ENCODE measurements at places on chromosomes 5 and 9. TPM values are rescaled to one million over a fixed set of nuclear protein-coding genes. Genes with fewer than 3 reads are reported as not detected.

DNA sequence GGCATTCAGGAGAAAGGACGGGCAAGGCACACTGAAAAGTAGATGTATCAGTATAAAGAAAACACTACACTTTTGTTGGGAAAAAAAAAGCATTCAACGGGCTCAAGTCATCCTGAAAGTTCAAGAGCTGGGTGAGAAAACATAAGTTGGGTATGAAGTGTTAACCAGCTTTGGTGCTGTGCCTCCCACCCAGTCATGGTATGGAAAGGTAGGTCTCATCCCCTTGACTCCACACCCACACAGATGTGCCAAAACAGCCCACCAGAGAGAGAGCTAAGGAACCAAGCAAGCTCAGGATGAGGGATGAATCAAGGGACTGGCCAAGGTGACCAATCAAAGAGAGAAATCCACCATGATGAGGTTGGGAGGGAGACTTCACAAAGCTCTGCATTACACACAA lies 54.7 kb downstream of the ESM1 start:
- no peak for DNase-seq

- no peak for DNase-seq
Measured at GRCh38 chr9:113387560-113388230, 10.9 kb upstream of the HDHD3 start.

DNA sequence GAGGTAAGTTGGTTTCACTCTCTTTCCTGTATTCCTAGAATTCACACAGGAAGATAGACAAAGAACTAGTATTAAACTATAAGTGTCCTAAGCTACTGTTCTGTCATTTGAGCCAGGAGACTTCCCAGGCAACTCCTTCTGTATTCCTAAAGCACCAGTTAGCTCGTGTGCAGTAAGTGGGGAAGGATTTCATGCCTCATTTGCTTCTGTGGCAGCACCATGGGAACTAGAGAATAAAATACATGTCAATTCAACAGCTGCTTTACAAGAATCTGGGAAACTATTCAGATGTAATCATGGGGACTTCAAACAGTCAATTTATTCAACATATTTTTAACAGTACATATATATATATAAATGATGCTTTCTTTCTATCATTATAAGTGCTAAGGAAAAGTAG lies 762.3 kb downstream of the PRELID2 start:
- no peak for DNase-seq

GRCh38 chr5:108136493-108136892 lies 245.4 kb downstream of the FBXL17 start:
- no peak for DNase-seq

DNA sequence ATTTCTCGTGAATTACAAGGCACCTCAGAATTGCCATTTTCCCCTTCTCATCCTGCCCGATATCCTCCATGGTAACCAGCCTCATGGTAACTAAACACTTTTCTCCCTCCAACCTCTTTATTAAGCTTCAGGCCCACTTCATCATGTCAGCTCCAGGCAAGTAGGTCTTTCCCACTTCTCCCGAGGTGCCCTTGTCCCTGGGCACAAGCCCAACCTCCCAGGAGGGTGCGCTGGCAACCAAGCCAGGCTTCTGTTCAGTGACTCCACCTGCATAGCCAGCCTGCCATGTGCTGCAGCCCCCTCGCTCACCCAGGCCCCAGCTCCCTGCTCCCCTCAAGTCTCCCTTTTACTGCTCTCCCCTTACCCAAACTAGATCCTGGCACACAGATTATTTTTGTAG lies 47.4 kb upstream of the AFAP1L1 start:
- DNase-seq: no peak

- DNase-seq: no peak
Measured at GRCh38 chr5:53478411-53479044, 1.9 kb upstream of the FST start.

STPG3 gene
- not detected for total RNA-seq

LIFR gene
- 65.4 TPM for total RNA-seq

All from ureter (tissue), 1 donor.